ENCODE measurements at places on chromosomes 11 and 22.

- DNase-seq: no peak
Measured at GRCh38 chr22:40660730-40661129, 18.6 kb upstream of the MCHR1 start.

DNA sequence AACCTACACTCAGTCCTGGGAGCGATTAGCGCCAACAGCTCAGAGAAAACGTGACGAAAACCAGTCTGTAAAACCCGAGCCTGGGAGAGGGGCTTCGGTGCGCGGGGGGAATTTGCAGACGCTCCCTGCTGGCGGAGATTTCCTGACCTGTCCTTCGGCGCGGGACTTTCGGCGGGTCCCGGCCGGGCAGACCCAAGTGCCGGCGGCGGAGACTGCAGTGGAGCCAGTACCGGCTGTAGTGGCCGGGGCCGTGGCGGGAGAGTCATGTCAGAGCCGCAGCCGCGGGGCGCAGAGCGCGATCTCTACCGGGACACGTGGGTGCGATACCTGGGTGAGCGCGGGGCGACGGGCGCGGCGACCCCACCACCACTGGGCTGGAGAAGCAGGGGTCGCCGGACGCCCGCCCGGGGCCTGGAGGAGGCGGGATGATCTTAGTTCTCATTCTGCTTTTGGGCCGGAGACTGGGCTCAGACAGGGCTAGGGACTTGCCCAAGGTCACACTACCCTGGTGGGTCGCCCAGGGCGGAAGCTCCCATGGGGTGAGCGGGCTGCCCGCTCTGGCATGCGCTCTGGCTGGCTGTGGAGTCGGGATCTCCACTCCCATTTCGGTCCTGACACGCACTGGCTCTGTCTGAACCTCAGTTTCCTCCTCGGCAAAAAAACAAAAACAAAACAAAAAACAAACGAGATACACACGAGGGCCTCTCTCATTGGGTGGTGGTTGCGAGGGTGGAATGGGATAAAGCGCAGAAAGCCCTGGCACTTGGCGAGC, at the start of gene MTFP1:
MTFP1 (plus strand) TSS at position 153 of the 772 bp plus-strand sequence; CDS start at position 265, 112 bp downstream.
- peak; percentile 41 for DNase-seq

GRCh38 chr11:111733016-111733415, 33.2 kb downstream of the PPP2R1B start:
- DNase-seq: no peak

DNA sequence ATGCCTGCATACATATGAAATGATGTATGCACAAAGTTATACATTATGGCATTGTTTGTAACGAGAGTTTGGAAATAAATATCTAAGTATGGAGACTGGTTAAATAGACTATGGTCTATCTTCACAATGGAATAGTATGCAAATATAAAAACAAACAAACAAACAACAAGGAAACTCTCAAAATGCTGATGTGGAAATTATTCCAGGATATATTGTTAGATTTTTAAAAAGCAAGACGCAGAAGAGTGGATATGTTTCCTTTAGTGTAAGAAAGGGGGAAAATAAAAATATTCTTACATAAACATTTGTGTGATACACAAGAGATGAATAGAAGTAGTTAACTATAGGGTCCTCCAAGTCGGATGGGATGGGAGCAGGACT, 10.8 kb upstream of the CRKL start:
- no peak for DNase-seq

DNA sequence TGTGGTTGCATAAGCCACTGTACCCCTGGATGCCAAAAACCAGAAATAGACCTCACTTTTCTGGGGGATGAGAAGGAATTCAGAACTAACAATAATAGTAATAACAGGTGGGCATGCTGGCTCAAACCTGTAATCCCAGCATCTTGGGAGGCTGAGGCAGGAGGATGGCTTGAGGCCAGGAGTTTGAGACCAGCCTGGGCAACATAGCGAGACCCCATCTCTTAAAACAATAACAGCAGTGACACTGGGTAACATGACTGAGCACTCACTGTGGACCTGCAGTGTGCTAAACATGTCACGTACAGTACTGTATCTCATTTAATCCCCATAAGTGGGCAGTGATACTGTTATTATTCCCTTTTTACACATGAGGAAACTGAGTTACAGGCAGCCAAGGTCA, 10.0 kb downstream of the FLRT1 start:
- DNase-seq: no peak

DNA sequence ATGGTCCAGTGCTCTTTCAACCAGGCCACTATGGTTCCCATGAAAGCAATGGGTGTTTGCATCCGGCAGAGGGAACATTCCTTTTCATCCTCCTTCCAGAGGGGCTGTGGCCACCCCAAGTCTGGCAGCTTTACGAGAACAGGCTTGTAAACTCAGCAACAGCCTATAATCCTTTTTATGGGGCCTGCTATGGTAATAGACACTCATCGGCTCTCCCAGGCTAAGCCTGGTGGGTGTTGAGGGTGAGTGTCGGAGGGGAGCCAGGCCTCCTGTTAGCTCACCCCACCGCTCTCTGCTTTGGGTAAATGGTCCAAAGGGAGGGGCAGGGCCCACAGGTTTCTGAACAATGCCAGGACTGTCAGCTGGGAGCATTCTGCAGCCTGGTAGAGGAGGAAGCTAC, 111.6 kb upstream of the CD82 start:
- no peak for DNase-seq

DNA sequence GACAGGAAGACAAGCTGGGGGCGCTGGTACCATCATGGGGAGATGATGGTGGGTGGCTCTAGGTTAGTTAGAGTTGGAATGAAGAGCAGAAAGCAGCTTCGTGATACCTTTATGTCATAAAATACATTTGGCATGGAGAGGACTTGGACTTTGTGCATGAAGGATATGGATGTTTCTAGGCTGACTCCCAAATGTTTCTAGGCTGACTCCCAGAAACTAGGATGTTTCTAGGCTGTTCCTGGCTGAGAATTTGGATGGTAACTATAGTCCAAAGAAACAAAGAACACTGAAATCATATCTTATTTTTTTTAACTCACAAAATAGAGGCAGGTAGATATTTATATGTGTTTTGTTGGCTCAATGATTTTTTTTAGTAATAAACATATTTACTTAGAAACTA, 89.4 kb upstream of the VPREB1 start:
- no peak for DNase-seq

DNA sequence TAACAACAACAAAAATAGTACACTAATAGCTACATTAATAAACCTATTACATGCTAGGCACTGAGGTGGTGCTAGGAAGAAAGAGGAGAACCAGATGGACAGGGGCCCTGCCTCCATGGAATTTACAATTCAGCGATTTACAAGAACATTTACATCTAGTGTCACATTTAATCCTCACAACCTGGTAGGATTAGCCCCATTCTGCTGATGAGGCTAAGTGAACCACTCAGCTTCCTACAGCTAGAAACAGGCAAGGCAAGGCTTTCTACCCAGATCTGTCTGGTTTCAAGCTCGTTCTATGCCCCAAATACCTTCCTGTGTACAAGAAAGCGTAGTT, 368.4 kb downstream of the BUD13 start:
- DNase-seq: no peak

DNA sequence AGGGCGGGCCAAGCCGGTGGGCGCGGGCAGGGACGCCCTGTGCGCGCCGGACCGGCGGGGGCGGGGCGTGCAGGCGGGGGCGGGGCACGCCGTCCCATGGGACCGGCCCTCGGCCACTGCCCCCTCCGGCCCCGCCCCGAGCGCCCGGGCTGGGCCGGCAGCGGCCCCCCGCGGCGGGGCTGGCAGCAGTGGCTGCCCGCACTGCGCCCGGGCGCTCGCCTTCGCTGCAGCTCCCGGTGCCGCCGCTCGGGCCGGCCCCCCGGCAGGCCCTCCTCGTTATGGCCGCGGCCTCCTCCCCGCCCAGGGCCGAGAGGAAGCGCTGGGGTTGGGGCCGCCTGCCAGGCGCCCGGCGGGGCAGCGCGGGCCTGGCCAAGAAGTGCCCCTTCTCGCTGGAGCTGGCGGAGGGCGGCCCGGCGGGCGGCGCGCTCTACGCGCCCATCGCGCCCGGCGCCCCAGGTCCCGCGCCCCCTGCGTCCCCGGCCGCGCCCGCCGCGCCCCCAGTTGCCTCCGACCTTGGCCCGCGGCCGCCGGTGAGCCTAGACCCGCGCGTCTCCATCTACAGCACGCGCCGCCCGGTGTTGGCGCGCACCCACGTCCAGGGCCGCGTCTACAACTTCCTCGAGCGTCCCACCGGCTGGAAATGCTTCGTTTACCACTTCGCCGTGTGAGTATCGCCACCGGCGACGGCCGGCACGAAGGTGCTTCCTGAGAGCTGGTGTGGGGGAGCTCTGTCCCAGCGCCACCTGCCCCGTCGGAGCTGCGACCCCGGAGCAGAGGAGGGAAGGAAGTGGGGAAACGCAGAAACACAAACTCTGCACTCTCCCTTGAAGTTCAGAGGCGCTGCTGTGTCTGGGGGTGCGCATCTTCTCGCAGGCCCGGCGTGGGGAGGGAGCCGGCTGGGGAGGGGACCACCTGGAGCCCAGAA, at the start of gene KCNQ1:
KCNQ1 (plus strand) TSS at position 188 of the 925 bp plus-strand sequence; CDS start at position 279, 91 bp downstream.
- no peak for DNase-seq

GRCh38 chr11:7638710-7639642, 34.3 kb downstream of the CYB5R2 start:
- DNase-seq: no peak

DNA sequence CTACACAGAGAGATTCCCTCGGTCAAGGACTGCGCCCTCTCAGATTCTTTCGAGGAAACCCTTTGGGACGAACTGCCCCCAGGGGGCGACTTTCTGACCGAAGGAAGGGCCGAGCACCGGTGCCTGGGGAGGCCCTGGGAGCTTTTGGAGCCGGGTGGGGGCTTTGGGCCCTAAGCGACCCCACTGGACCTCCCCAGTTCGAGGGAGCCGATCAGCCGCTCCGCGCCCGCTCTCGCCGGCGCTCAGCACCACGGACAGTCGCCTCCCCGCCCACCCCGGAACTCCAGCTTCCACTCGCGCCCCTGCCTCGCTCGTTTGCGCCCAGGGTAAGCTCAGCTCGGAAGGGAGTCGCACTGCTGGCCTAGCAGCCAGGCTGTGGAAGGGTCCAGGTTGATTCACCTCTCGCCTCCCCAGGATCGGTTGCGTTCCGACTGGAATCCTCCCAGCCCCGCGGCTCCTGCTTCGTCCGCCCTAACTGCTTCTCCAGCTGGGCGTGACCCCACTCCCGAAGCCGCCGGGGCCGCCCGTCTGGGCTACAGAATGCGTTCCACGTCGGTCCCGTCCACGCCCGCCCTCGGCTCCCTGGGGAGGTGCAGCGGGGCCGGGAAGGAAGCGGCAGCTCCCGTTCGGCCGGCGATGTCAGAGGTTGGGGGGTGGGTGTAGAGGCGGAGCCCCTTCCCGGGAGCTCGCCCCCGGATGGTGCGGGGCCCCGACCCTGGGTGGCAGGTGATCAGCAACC, 428 bp downstream of the SCN3B start:
- no peak for DNase-seq

- DNase-seq: no peak
Measured at GRCh38 chr11:48043991-48044512, 63.7 kb downstream of the PTPRJ start.

GRCh38 chr11:123451183-123451781, 21.2 kb downstream of the GRAMD1B start:
- DNase-seq: no peak

- no peak for DNase-seq
Measured at GRCh38 chr11:71140206-71140919, 112.0 kb downstream of the SHANK2 start.

DNA sequence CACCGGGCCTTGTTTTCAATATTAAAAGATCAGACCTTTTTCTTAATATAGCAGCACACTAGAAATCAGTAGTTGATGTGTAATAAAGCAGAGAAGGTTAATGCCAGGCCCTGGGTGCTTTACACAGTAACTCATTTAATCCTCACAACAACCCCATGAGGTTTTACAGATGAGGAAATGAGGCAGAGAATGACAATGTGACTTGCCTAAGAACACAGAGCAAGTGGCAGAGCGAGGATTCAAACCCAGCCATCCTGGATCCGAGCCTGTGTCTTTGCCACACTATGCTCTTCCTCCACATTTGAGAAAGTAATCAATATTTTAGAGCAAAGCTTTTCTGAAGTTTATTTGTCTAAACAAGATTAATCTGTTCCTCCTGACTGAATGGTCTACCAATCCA, 7.2 kb downstream of the JAML start:
- no peak for DNase-seq

- DNase-seq: no peak
Measured at GRCh38 chr11:1879342-1879940, 12.3 kb downstream of the PRR33 start.

DNA sequence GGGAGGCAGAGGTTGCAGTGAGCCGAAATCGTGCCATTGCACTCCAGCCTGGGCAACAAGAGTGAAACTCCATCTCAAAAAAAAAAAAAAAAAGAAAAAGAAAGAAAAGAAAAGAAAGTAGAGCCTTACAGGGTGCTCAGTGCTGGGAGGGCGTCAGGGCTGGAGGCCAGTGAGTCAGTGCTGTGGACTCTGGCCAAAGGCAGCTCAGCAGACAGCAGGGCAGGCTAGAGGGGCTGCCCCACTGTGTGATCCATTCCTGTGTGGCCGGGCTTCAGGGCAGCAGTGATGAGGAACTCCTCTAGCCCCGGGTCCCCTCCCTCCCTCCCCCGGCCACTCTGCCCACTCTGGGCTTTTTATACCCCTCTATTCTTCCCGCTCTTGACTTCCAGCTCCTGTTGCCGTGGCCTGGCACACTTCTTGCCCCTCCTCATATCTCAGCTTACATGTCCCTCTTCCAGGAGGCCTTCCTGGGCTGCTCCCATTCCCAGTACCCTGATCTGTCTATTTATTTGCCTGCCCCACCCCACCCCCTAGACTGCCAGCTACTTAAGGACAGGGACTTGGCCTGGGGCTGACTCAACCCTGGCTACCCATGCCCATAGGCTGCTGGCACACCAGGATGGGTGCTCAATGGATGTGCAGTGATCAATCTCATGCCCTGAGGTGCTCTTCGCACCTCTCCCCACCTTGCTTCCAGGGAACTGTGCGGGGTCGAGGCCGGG, 10.1 kb downstream of the SYT12 start:
- no peak for DNase-seq

- DNase-seq: no peak
Measured at GRCh38 chr11:122627745-122628144, 27.8 kb upstream of the UBASH3B start.

DNA sequence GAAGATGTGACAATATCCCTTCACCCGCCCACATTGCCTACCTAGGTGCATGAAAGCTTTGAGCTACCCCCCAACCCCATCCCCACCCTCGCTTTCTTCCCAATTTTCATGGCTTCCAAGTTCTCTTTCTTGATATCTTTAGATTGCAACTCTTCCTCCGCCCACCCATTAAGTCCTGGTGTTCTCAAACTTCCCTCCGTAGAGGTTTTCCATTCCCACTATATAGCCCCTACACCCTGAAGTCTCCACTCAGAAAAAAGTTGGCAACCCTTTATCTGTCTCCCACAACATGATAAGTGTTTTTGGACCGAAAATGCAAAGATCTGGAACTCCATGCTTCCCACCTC, 572 bp downstream of the ZNF70 start:
- no peak for DNase-seq

Measured in NCI-H1694 (cell line).